Glomerular endothelial cell (primary cell): ENCODE measurements at places on chromosomes 1 and 21. TPM values are rescaled to one million over a fixed set of nuclear protein-coding genes. Genes with fewer than 3 reads are reported as not detected.

The CD34 gene
- total RNA-seq = 54.0 and 307 TPM in 2 replicates

The KRTAP12-2 gene
- total RNA-seq = not detected in 2 replicates

The FAM72B gene
- total RNA-seq = 0.29 and 1.2 TPM in 2 replicates

The LRRC7 gene
- total RNA-seq = 0.06 TPM in 1 of 2 replicates, not detected in the other

The RAB25 gene
- not detected in 2 replicates for total RNA-seq

The AVPR1B gene
- not detected in 2 replicates for total RNA-seq

The GLUL gene
- 107 and 129 TPM in 2 replicates for total RNA-seq

The LDLRAD1 gene
- not detected in 2 replicates for total RNA-seq

The AGRN gene
- total RNA-seq = 306 and 382 TPM in 2 replicates

The HUNK gene
- total RNA-seq = 0.10 TPM in 1 of 2 replicates, not detected in the other

The GNAI3 gene
- total RNA-seq = 10.7 and 11.4 TPM in 2 replicates

The OR10Z1 gene
- total RNA-seq = not detected in 2 replicates

The CRP gene
- total RNA-seq = not detected in 2 replicates

The KRTAP22-1 gene
- total RNA-seq = not detected in 2 replicates

The C1orf94 gene
- total RNA-seq = not detected in 2 replicates

The F13B gene
- total RNA-seq = not detected in 2 replicates

The CD53 gene
- not detected in 2 replicates for total RNA-seq

The CRYAA gene
- total RNA-seq = not detected in 2 replicates

The IL23R gene
- not detected in 2 replicates for total RNA-seq

The ODF2L gene
- total RNA-seq = 46.3 and 84.9 TPM in 2 replicates

The ST6GALNAC5 gene
- 0.29 TPM in 1 of 2 replicates, not detected in the other for total RNA-seq

The KRTAP24-1 gene
- not detected in 2 replicates for total RNA-seq

The OMA1 gene
- total RNA-seq = 8.9 and 9.3 TPM in 2 replicates

The CYP4A11 gene
- not detected in 2 replicates for total RNA-seq

The WNT9A gene
- total RNA-seq = 2.8 and 3.7 TPM in 2 replicates

The LCE3E gene
- total RNA-seq = not detected in 2 replicates

The OR2T2 gene
- total RNA-seq = not detected in 2 replicates

The TSPAN2 gene
- total RNA-seq = 0.68 and 1.1 TPM in 2 replicates
